ENCODE measurements at places on chromosomes 16 and 17.
A peak's percentile ranks its signal among the peaks of the same experiment; 100 is the strongest.

DNA sequence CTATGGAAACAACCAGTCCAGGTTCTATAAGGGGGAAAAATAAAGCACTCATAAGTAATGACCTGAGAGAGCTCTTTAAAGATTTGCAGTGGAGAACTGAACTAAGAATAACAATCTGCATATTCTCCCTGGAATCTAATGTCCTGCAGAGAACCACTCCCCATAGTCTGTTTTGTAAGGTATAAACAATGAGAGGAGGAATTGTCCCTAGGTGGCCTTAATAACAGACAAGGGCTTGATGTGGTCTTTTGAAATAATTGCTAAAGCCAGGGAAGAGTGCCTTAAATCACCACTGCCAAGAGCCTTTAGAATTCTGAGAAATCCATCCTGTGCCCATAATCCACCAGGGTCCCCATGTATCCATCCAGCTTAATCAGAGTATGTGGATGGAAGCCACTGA is 106.3 kb downstream of the CDH11 start:
- no peak for DNase-seq

DNA sequence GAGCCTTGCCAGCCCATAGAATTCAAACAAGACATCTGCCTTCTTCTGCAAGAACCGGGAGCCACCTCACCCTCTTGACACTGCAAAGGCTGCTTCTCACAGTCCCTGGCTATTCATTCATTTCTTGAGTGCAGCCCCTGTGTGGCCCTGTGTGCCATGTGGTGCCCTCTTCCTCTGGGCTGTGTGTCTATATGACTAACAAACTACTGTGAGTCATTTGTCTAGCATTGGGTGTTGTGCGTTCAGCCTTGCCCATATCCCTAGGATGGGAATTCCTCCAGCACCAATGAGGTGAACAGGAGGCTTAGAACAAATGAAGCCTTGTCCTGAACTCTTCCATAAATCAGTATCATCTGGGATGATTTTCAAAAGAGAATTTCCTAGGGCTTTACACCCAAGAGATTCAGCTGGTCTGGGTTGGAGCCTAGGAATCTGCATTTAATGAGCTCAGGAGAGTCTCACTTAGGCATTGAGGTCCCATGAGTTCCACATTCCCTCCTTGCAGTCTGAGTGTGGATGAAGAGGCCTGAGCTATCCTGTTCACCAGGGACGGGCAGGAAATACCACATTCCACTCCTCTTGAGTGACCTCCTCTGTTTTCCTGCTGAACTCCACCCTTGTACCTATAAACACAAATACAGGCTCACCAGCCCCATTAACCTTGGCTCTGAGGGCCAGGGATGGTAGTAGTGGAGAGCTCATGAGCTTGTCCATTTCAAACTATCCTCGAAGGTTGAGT is 308.7 kb upstream of the N4BP1 start:
- no peak for DNase-seq

GRCh38 chr17:3574231-3574630 is 16.6 kb upstream of the TRPV3 start:
- DNase-seq, result no peak

DNA sequence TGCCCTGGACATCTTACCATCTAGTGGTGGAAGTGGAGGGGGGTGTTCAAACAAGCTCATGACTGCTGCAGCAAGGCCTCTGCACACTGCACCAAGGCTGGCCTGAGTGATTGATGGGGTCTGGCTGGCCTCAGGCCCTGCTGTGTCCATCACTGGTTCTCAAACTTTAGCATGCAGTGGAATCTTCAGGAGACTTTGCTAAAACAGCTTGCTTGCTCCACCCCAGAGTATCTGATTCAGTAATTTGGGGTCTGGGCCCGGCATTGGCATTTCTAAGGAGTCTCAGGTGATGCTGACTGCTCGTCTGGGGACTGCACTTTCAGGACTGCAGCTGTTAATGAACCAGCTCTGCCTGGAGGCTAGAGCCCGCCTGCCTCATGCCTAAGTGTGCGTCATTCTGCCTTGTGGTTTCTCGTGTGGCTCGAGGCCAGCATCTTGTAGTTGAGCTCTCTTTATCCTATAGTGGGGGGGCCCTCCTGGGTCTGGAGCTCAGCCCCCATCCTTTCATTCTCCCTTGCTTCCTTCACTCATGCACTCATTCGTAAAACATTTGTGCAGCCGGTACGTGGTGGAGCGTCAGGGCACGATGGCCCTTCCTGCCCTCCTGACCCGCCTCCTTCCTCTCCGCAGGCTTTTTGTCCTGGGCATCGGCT is 4.1 kb downstream of the MGAT5B start:
- DNase-seq, result no peak

GRCh38 chr16:66693149-66693548 is 3.4 kb downstream of the CMTM4 start:
- DNase-seq, result no peak

GRCh38 chr17:79320331-79320730 is 245.7 kb downstream of the ENGASE start:
- DNase-seq, result no peak

- DNase-seq, result no peak
Observed at GRCh38 chr16:87441886-87442580, 49.9 kb downstream of the MAP1LC3B start.

DNA sequence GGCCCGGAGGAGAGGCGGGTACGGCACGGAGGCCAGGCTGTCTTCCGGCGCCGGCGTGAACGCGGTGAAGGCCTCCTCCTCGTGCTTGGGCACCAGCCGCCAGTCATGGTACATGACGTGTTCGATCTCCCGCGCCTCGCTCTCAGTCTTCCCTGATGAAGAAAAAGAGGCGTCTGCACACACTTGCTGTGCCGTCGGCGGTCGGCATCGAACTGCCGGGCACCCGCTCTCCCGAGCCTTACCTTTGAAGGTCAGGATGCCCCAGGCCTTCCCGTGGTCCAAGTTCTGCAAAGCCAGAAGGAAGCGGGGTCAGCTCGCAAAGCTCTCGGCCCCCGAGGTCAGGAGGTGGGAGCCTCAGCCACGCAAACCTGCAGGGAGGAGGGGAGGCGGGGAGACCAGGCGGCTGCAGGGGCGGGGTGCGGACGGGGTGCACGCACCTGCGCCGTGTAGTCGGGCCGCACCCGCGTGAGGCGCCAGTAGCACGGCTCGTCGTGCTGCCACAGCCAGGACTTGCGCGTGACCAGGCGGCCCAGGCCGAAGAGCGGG is at the start of gene EME2:
EME2 (plus strand) TSS at position 449 of the 546 bp plus-strand sequence. CDS start 418 bp downstream, outside the sequence.
- DNase-seq, result peak; percentile 36

DNA sequence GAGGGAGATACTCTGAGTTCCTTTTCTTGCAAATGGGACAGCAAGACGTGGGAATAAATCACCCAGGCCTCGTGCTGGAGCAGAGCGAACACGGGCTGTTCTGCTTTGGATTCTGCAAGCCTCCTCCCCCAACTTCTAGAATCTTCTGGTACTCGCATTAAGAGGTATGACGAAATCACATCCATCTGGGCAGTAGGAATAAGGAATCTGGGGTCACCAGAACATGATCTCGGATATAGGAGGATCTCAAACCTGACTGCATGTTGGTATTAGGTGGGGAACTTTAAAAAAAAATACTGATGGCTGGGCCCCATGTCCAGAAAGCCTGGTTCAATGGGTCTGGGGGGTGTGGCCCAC is 49.8 kb upstream of the USP7 start:
- DNase-seq, result no peak

DNA sequence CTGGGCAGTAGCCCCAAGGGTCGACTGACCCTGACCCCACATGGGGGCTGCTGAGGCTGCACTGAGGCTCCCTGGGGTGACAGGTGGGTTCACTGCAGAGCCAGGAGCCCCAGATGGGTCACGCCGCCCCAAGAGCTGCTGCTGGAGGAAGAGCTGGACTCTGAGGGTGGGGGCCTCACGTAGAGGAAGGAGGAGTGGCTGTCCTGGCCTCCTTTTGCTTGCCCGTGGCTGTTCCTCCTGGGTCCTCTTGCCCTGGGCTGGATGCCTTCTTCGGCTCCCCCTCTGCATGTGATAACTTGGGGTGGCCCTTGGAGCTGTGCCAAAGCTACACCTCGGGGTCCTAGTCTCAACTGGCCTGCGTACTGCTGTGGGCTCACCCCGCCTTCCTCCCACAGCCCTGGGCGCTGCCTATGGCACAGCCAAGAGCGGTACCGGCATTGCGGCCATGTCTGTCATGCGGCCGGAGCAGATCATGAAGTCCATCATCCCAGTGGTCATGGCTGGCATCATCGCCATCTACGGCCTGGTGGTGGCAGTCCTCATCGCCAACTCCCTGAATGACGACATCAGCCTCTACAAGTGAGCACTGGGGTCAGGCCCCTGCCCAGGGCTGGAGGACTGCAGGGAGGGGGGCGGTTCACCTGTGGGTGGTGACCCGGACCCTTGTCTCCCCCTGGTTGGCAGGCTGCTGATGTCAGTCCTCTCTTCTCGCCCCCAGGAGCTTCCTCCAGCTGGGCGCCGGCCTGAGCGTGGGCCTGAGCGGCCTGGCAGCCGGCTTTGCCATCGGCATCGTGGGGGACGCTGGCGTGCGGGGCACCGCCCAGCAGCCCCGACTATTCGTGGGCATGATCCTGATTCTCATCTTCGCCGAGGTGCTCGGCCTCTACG is 1.1 kb upstream of the AMDHD2 start:
- no peak for DNase-seq

GRCh38 chr16:19517424-19518089 is 4.3 kb downstream of the GDE1 start:
- no peak for DNase-seq

- no peak for DNase-seq
Observed at GRCh38 chr16:24070851-24071250, 185.3 kb upstream of the CACNG3 start.

- DNase-seq, result no peak
Observed at GRCh38 chr17:73791631-73792030, 147.4 kb upstream of the SDK2 start.

DNA sequence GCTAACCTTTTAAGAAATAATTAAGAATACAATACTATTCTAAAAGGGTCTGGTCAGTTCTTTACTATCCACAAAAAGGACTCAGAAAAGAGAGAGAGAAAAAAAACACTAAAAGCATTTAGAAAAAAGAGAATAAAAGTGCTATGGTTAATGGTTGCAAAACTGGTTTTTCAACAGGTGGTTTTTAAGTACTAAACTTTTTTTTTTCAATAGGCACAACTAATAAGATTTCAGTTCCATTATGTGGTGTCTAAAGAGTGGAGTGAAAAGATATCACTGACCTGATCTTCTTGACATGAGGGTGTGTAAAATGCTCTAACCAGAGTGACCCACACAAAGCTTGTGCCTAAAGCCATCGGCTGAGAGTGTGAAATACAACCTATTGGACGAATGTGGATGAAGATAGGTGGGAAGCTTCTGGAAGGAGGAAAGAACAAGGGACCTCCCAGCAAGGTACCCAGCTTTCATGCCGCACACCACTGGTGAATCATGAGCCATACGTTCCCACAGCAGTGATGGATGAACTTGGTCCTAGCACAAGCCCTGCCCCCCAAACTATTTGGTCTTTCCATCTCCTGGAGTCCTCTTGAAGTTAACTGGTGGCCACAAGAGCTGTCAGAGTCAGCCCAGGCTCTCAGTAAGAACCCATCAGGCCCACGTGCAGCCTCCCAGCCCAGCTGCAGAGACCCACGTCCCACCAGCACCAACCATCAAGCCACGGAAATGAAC is 103.0 kb downstream of the ZFHX3 start:
- no peak for DNase-seq

- no peak for DNase-seq
Observed at GRCh38 chr17:1649844-1650501, at the start of gene RILP. RILP (minus strand) TSS chr17:1649866; CDS start chr17:1649804, 62 bp downstream.

GRCh38 chr17:47884427-47884740 is 11.7 kb upstream of the SP2 start:
- no peak for DNase-seq

DNA sequence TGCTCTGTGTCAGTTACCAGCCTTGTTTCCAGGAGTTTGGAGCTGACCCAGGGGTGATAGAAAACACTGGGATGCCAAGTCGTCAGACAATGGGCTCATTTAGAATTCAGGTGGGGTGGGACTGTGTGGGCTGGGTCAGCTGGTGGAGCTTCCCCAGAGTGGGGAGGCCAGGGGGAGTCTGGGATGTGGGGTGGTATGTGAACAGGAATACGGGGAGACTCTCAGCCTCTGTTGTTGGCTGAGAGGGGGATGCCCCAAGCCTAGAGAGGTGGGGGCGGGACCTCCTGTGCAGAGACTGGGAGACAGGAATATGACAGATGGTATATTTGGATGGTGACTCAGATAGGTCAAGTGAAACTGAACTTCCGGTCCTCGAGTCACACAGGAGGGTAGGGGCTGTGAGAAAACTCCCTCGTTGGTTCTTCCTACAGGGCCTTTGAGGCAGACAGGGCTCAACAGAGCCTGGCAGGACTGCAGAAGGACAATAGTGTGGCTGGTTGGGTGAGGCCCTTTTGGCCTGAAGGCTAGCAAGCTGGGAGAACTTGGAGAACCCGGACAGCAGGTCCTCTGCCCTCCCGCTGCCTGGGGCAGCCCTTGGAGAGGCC is 23.7 kb downstream of the CDH1 start:
- DNase-seq, result no peak

GRCh38 chr17:61289408-61290385 is 109.9 kb upstream of the TBX2 start:
- DNase-seq, result no peak

- DNase-seq, result no peak
Observed at GRCh38 chr16:1164382-1164781, 11.5 kb downstream of the CACNA1H start.

- DNase-seq, result no peak
Observed at GRCh38 chr16:86568677-86569623, 2.3 kb downstream of the FOXC2 start.

DNA sequence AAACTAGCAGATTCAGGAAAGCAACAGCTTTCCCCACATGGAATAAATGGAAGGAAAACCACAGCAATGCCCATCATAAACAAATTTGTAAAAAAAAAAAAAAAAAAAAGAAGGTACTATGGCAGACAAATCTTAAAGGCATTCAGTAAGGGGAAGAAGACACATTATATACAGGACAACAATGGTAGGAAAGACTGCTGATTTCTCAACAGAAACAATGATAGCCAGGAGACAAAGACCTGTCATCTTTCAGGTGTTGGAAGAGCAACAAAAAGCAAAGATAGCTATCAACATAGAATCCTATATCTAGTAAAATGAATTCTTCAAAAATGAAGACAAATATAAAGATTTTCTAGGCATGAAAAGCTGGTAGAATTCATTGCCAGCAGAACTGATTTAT is 65.9 kb downstream of the KCNJ2 start:
- no peak for DNase-seq

DNA sequence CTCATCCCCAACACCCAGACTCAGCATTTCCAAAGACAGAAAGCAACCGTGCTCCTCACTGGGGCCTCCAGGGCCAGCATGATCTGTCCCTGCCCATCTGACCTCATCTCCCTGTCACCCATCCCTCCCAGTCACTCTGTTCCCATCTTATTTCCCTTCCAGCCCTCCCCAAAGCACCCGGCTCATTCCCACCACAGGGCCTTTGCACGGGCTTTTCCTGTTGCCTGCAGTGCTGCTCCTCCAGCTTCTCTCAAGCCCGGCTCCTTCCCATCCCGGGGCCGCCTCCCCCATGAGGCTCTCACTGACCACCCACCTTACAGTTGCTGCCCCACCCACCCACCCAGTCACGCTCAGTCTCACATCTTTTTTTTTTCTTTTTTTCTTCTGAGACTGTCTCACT is 54.8 kb downstream of the RMI2 start:
- DNase-seq, result no peak

Measured in activated effector memory CD4-positive, alpha-beta T cell treated with Interleukin-2 at 50 U/mL for 16 hours (primary cell).